Caco-2 (cell line): ENCODE measurements at places on chromosomes 2 and 18.

- no peak for DNase-seq
Observed at GRCh38 chr2:135863233-135863632, 13.0 kb downstream of the MCM6 start.

DNA sequence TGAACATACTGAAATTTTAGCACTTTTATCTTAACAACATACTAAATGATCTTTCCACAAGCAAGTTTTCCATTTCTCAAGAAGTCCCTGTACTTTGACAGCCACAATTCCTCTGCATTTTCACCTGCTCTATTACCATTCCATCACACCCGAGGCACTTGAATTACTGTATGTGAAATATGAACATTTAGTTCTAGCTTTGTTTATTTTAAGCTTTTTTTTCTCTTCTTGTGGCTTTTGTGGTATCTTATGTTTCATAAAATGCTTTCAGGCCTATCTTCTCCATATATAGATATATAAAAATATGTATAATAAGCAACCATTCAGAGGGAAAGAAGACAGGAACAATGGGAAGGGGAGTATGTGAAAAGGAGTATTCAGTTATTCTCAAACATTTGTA, 693.9 kb downstream of the SATB2 start:
- no peak for DNase-seq

DNA sequence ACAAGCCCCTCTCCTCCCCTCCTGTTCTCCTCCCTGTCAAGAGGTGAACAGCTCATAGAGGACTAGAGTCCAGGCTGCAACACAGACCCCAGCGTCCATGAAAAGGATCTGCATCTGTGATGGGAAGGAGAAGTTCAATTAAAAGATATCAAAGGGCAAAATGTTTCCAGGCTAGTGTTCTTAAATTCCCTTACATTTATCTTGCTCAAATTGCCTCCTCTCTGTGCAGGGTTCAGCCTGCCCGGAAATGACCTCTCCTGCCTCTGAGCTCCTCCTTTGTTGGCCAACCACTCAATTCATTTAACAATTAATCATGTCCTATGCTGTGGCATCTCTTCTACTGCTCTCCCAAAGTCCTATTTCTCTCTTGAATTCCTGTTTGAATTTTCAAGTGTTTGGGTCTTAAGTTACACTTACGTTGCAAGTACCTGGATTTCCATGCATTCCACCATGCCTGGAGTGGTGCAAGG, 105.3 kb downstream of the TSN start:
- DNase-seq: no peak

DNA sequence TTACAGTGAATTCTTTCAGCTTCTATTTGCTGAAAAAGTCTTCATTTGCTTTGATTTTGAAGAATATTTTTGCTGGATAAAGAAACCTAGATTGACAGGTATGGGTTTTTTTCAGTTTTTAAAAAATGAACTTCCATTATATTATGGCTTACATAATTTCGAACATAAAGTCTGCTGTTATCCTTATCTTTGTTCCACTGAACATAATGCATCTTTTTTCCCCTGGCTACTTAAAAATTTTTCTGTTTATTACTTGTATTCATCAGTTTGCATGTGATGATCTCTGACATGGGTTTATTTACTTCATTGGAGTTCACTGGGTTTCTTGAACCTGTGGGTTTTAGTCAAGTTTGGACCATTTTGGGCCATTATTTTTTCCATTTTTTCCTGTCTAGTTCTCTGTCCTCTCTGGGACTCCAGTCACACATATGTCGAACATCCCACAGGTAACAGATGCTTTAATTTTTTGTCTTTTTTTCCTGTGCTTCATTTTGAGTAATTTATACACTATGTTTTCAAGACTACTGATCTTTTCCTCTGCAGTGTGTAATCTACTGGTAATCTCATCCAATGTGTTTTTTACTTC, 33.1 kb downstream of the SEC11C start:
- DNase-seq: no peak

GRCh38 chr2:206361407-206362045, 81.8 kb upstream of the ADAM23 start:
- no peak for DNase-seq

- no peak for DNase-seq
Observed at GRCh38 chr2:177314194-177314593, 49.7 kb upstream of the NFE2L2 start.

DNA sequence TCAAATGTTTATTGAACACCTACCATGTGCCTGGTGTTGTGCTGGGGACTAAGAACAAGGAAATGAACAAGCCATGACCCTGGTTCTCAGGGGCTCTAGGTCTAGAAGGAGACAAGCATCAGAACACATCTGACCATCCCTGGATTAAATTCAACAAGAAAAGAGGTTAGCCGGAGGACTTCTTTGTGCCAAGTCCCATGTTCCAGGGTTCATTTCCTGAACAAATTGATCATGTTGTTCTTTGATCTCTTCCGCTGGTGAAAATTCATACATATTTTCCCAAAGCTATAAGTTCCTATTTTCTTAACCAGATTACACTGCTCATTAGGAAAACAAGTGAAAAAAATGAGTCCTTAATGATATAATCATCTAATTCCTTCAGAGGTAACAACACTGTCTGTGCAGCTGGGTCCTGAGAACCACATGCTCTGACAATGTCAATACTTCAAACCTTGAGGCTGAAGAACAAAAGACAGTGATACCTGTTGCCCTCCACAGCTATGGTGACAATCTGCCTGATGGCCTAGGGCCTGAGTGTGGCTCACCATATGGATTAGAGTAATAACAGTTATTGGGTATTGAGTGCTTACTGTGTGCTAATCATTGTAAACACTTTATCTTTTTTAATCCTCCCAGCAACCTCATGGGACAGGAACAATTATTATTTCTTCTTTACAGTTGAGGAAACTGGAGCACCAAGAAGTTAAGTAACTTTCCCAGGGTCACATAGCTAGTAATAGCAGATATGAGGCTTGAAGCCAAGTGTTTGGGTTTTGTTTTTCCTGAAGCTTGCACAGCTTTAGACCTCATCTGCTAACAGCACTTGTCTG, 24.6 kb upstream of the INO80C start:
- DNase-seq: no peak

- DNase-seq: no peak
Observed at GRCh38 chr18:9561759-9562158, 52.6 kb downstream of the PPP4R1 start.

GRCh38 chr2:15992457-15993231, 52.3 kb downstream of the MYCN start:
- DNase-seq: no peak

DNA sequence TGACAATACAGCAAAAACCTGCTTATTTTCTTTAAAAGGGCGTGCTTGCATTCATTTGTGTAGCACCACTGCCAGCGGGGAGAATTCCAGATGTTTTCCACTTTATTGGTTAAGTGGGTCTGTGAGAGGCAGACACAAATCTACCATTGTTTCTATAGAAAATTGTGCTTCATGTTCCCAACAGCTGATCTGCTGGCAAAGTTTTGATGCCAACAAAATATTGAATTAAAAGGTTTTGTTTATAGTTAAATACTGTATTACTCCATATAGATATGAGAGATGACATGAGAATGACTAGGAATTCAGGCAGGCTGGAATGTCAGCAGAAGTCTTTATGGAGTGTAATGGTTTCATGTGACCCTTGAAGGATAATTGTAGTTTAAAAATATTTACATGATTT, 182.7 kb downstream of the MC4R start:
- DNase-seq: no peak

DNA sequence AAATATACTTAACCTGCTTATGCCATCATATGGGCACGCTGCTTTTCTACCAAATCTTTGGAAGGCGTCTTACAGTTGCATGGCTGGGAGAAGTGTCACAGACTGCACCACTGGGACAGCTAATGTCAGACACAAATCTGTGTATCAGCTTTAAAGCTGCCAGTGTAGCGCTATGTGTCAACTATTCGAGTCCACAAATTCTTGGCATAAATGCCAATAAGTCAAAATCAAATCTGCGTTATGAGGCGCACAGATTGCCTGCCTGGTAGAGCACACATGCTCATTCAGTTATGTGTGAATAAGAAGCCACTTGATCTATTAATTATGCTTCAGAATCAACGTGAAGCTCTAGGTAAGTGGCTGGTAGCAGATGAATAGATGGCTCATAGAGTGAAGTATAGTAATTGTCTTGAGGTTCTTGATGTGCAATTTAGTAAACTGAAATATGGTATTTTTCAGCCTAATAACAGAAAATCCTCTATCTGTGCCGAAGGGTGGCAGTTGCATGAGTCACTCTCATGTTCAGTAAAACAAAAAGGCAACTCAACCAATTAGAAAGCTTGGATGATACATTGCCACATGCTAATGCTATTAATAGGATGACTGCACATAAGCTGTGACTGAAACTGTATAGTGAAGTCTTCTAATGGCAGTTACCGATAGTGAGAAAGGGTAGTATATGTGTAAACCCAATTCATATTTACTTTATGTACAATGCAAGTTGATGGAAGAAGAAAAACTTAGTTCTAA, 52.0 kb downstream of the DCC start:
- DNase-seq: no peak

- DNase-seq: no peak
Observed at GRCh38 chr2:152444448-152444847, 109.5 kb downstream of the FMNL2 start.

- no peak for DNase-seq
Observed at GRCh38 chr2:240212425-240213225, 72.2 kb upstream of the OTOS start.

- DNase-seq: no peak
Observed at GRCh38 chr2:98908931-98909316, 27.1 kb downstream of the CRACDL start.

DNA sequence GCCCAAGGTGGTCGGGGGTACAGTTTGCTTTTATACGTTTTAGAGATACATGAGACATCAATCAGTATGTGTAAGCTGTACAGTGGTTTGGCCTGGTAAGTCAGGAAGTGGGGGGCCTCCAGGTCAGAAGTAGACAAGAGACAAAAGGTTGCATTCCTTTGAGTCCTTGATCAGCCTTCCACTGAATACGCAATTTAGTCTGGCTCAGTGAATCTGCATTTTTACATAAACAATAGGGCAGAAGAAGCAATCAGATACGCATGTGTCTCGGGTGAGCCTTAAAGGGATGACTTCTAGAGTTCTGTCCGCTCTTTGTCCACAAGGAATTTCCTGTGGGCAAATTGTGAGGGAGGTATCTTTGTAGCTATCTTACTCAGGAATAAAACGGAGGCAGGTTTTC, 87.2 kb downstream of the SOWAHC start:
- no peak for DNase-seq

DNA sequence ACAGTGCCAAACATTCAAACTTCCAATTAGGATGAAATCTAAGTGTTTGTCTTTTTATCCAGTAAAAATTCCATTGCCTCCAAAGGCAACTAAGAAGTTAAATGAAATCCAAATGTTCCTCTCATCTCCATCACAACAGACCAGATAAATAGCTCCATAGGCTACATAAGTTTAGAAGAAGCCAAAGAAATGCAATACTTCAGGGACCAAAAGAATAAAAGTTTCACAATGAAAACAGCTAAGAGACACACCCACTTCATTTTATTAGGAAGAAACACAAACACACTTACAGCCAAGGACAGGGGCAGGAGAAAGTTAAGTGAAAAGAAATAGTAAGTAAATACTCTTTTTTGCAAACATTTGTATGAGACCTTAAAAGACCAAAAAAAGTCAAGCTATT, 88.5 kb upstream of the CCDC150 start:
- no peak for DNase-seq

DNA sequence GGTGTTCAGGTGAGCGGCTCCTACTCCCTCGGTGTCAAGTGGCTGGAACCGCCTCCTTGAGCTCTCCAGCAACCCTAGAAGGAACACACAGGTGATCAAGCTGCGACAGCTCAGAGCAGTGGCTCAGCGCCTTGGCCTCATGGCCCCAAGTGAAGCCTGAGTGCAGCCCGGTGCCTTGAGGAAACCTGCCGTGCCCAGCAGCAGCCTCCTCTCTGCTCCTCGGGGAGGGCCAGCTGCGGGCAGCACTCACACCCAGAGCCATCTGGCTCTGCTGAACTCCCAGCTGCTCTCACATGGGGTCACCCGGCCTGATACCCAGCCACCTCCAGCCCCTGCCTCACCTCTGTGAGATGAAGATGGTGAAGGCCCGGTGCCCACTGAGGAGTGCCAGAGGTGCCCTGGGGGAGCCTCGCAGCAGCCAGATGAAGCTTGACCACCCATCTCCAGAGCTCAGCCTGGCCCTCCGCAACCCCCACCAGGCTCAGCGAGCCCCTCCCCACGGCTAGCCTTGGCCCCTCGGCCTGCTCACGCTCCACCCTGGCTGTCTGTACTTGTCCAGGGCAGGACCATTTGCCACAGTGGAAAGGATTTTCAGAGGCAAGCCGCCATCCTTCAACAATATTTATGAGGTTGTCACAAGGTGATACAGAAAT, 70.6 kb upstream of the RAB6C start:
- peak; percentile 23 for DNase-seq
